ENCODE measurements at places on chromosomes 2 and 18. TPM values are rescaled to one million over a fixed set of nuclear protein-coding genes. Genes with fewer than 3 reads are reported as not detected.

RNMT gene
- total RNA-seq, result 15.6 TPM

- peak; percentile 6 for DNase-seq
Measured at GRCh38 chr18:74935434-74935833, 273.5 kb downstream of the PTGR3 start.

GRCh38 chr2:48110492-48110891, 204.2 kb upstream of the FBXO11 start:
- DNase-seq, result no peak

- peak; percentile 90 for DNase-seq
Measured at GRCh38 chr18:22505141-22505591, 87.5 kb upstream of the CTAGE1 start.

DNA sequence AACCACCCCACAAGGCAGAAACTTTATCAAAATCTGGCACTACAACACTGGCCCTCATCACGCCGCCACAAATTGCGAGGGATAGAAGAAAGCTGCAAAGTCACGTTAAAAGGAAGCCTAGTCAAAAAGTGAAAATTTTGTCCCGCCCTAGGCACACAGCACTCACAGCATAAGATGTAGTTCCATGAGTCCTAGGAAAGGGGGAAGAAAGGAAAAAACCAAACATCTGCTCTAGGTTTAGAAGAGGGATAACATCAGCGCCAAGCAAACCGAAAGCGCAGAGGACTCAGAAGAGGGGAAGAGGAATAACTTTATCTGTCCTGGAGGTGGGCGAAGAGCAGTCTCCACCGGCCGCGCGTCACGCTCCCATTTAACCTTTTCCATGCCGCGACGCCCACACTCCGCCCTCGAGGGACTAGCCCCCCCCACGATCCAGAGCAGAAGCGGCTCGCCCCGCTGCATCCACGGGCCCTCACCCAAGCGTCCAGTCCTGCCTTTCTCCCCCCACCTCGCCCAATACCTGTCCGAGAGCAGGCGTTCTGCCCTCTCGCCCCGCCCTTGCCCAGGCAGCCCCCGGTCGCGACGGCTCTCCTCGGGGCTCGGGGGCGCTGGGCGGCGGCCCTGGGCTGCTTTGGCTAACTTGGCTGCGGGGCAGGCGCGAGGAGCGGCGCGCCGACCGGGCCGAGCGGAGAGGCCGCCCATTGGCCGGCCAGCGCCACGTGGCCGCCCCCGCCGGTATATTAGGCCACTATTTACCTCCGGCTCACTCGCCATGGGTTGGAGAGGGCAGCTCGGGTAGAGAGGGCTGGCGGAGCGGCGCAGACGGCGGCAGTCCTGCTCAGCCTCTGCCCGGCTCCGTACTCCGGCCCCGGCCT, at the start of gene HOXD1:
Gene HOXD1, plus strand, starts transcription at position 770 of the 875 bp plus-strand sequence. CDS start 134 bp downstream, outside the sequence.
- peak; percentile 39 for DNase-seq

GALR1 gene
- total RNA-seq, result not detected

GRCh38 chr2:111169924-111170323, 49.2 kb downstream of the BCL2L11 start:
- DNase-seq, result no peak

GLI2 gene
- total RNA-seq, result 0.76 TPM

- no peak for DNase-seq
Measured at GRCh38 chr2:71965530-71965929, 182.1 kb downstream of the CYP26B1 start.

DNA sequence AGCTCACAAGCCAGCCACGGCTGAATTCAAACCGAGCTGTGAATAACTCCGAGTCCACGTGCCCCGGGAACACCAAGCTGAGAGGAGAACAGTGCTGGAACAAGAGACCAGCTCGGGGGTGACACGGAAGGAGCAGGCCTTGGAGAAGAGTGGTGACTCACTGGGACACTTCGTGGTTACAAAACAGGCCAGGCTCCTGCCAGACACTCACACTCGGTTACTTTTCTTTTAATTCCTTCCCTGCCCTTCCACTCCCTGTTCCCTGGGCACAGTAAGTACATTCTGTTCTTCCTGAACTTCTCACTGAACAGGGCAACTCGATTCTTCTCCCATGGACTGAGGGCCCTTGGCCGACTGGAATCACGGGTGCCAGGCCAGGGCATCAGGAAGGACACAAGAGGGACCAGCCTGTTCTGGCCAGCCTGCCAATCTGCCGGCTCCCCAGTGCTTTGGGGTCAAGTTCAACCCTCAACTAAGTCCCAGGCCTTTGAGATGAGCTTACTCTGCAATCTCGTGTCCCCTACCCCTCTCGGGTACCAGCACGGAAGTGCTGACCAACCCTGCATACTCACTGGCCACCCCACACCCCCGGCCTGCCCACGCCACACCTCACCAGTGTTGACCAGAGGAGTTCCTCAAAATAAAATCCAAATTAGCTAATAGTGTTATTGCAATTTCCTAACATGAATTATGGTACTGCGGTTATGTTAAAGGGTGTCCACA, 87.5 kb downstream of the TFCP2L1 start:
- peak; percentile 81 for DNase-seq

HTR2B gene
- total RNA-seq, result not detected

- DNase-seq, result no peak
Measured at GRCh38 chr2:72828840-72829507, 3.1 kb upstream of the EXOC6B start.

WDR7 gene
- 9.8 TPM for total RNA-seq

DSG1 gene
- not detected for total RNA-seq

DNA sequence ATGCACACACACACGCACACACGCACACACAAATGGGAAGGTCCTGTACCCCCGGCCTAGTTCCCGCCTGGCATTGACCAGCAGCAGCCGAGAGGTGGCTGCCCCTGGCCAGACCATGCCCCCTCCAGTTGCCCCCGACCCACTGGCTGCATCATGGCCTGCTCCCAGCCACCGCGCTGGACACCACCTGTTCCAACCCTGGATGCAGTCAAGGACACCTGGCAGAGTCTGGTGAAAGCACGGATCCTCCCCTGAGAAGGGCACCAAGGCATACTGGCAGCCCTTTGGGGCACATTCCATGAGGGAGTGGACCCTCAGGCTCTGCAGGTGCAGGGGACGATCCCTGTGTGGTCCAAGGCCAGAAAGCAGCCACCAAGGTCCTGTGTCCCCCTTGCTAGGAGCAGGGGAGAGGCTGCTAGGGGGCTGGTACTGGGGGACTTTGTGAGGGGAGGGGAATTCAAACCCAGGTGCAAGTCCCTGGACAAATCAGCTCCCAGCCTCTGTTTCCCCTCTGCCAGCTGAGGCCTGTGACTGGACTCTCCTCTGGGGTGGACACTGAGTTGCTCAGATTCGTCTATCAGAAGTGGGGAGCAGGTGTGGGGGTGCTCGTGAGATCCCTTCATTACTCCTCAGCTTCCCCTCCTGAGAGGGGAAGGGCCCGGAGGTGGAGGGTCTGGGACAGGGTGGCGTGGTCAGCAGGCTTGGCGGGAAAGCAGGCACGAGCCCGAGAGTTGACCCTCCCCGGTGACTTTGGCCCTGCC, 3.5 kb downstream of the ESPNL start:
- no peak for DNase-seq

DNA sequence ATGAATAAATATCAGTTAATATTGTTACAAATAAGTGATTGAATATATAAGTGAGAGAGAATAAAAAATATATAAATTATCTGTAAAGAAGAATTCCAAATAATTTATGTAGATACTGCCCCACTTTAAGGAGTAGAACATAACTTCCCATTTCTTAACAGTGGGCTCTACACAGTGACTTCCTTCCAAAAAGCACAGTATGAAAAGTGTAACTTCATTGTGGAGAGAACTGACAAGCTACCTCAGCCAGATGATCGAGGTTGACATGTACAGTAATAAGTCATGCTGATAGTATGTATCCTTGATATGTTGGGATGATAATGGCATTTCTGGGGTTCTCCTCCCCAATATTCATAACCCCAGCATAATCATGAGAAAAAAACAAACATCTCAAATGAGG, 191.9 kb upstream of the FN1 start:
- no peak for DNase-seq

DNA sequence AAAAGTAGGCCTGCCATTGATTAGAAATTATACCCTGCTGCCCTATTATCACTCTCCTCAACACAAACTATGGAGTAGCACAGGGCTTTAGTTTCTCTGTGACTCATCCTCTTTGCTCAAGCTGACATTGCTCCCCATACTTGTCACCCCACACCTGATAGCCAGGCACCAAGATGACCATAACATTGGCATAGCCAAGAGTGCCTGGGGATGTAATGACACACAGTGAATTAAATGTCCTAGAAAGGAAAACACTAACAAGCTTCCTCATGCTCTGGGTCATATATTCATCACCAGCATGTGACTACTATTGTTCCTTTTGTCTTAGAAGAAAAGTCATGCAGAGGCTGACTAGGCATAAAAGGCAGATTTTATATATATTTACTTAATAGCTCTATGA, 137.8 kb upstream of the RND3 start:
- peak; percentile 92 for DNase-seq

FER1L5 gene
- not detected for total RNA-seq

- DNase-seq, result no peak
Measured at GRCh38 chr18:38961880-38962279, 1396.3 kb upstream of the CELF4 start.

PCARE gene
- total RNA-seq, result not detected

SPR gene
- 29.9 TPM for total RNA-seq

DNA sequence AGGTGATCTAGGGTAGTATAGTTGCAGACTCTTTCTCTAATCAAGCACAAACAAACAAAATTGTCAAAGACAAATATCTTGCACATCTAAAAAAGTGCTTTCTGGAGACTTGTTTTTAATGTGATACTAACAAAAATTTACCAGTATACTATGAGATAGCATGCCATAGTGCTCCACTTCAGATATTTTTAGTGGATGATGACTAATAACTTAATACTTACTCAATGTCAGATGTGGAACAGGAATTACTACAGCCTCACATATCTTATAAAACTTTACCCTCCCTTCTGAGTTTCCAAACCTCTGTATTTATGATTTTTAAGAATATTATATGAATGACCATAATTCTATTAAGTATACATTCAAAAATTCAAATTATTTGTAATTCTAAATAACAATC, 1162.0 kb upstream of the SLC39A10 start:
- DNase-seq, result no peak

DNA sequence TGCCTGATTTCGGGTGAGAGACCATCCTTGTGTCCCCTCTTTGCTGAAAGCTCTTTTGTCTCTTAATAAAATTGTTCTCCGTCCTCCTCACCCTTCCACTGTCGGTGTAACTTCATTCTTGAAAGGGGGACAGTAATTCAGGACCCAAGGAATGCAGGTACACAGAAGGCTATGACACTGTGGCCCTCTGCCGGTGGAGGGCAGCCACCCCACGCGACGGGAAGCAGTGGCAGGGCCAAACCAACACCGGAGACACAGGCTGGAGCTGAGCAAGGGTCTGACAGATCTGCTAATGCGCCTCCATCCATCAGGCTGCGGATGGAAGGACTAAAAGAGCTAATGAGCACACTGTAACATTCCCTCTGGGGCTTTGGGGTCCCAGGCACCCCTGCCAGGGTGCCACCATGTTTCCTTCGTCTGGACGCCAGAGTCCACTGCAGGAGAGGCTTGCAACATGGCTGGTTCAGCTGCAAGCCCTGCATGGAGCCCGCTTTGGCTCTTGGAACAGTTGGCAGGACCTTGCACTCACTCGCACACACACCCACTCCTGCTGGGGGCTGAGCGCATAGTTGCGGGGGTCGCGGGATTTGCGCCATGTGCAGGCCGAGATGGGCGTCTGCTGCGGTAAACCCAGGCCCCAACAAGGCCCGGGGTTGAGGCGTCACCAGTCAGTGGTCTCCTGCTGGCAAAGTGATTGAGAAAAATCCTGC, 544.1 kb upstream of the CDH7 start:
- no peak for DNase-seq

GRCh38 chr2:188752311-188752710, 221.9 kb upstream of the COL3A1 start:
- DNase-seq, result no peak
